CD8-positive, alpha-beta memory T cell (primary cell): ENCODE measurements at places on chromosomes 7 and 10. TPM values are rescaled to one million over a fixed set of nuclear protein-coding genes. Genes with fewer than 3 reads are reported as not detected.

Gene OR13A1
- not detected for total RNA-seq

Gene ACSM6
- total RNA-seq, result not detected

- no peak for DNase-seq
Measured at GRCh38 chr7:5226921-5227785, 37.1 kb downstream of the WIPI2 start.

- DNase-seq, result no peak
Measured at GRCh38 chr10:78742730-78743615, 325.8 kb upstream of the ZMIZ1 start.

DNA sequence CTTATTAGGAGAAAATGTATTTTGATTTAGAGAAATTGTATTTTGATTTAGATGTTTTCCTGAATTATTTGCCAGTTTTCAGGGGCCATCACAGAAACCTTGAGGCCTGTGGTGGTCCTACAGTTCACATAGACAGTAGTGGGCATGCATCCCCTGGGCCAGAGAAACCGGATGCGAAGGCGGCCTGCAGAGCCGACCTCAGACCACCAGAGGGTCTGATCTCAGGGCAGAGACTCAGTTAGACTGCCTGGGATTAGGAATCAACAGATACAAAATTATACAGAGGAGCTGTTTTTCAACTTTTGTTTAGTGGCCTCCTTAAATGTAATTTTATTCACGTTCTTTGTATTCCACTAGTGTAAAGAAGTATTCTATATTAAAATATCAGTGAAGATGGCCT is 158.4 kb downstream of the PAXIP1 start:
- DNase-seq, result no peak

DNA sequence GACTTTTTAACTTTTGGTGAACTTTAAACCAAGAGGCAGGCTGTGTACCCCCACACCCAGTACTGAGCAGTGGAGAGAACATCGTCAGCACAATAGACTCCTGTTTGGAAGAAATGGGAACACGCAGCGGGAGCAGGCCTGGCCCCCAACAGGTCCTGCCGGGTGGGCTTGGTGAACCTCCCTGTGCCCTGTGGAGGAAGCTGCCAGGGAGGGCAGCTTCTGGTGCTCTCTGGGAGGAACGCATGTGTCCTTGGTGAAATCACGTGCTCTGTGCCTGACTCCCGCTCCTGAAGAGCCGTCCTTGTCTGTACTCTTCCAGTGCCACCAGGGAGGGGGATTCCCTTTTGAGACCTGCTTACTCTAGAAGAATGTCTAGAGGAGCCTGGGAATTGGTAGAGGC is 31.6 kb downstream of the CHAT start:
- no peak for DNase-seq

- DNase-seq, result no peak
Measured at GRCh38 chr10:126701526-126701925, 31.0 kb upstream of the C10orf90 start.

DNA sequence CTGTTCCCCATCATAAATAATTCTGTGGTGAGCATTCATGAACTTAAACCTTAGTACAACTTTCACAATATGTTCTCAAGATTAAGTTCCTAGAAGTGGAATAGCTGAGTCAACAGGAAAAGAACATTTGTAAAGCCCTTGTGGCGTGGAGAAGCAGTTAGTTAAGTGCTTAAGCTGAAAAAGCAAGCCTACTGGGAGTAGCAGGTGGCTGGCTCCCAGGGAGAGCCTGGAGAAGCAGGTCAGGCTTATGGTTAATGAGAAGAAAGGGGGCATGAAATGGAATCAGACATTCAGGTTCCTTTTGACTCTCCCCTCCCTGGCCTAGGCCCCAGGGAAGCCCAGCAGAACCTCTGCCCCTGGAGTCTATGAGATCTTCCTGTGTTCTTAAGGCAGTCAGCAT is 35.3 kb downstream of the VSTM4 start:
- DNase-seq, result no peak

GRCh38 chr7:149768931-149769330 is 4.5 kb downstream of the ZNF467 start:
- no peak for DNase-seq

Gene SPDYE2
- total RNA-seq, result not detected

Gene CHRM2
- not detected for total RNA-seq

Gene C10orf67
- total RNA-seq, result not detected

DNA sequence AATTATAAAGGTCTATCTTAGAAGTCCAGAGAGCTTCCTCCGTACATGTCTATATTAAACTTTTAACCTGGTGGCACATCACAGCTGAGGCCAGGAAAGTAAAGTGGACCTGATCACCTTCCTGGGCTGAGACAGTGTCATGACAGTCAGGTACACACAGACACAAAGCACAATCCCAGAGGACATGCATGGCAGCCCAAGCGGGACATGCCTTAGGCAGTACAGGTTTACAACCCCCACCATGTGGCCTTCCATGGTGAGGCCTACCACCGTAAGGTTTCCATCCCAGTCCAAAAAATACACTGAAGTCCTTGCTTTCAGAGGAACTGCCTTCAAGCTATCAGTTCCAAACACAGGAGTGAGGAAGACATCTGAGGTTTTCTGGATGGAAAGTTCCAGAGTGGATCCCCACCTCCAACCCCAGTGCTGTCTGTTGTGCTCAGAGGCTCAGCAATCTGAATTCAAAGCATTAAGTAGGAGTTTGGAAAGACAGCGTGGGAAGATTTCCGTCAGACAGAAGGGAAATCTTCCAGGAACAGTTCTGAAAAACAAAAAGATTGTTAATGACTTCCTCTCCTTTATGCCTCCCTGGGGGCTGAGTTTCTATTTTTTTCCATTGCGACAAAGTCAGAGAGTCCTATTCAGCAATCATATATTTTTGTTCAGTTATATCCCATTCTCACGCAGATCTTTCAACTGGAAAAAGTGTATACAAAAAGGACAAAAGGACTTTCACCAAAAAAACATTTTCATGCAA is 20.1 kb downstream of the IFIT3 start:
- DNase-seq, result no peak

Gene FAM25G
- not detected for total RNA-seq

Gene CACNA2D1
- not detected for total RNA-seq

Gene ADARB2
- total RNA-seq, result not detected

Gene RAPGEF5
- 0.50 TPM for total RNA-seq

Gene CASD1
- total RNA-seq, result 19.7 TPM

Gene CRYGN
- total RNA-seq, result not detected

GRCh38 chr10:47165711-47166404 is 134.1 kb upstream of the GDF10 start:
- DNase-seq, result peak; percentile 67

DNA sequence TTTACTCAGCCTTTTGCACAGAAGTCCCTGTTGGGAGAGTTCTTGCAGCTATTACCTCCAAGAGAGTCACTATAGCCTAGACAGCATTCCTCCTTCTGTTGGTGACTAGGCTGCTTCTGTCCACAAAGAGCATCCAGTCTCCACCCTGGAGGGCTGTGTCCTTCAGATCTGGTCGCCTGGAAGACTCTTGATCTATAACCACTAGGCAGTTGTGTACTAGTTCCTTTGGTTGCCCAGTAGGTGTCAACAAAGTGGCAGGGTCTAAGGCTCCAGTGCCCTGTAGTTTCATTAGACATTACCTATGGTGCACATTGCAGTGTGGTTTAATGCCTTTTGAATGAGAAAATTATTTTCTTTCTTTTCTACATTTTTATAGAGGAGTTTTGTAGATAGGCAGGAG is 11.3 kb upstream of the AKR1C2 start:
- DNase-seq, result no peak

DNA sequence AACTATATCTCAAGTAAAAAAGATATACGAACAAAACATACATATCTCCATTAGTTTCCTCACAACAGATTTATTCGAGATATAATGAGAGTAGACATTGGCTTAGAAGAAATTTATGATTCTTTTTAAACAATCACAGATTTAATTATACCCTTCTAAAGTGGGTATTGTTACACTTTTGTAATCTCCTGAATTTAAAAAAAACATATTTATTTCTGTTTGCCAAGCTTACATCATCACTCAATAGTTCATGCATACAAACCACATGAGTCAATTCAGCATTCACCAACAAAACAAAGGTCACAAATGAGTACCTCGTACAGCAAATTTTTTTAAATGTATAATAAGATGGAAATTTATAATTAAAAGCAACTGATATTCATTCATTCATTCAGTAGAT is 17.6 kb downstream of the LRRN3 start:
- no peak for DNase-seq

Gene KLLN
- 1.1 TPM for total RNA-seq

- DNase-seq, result no peak
Measured at GRCh38 chr10:88185830-88186229, 322.4 kb downstream of the PTEN start.

DNA sequence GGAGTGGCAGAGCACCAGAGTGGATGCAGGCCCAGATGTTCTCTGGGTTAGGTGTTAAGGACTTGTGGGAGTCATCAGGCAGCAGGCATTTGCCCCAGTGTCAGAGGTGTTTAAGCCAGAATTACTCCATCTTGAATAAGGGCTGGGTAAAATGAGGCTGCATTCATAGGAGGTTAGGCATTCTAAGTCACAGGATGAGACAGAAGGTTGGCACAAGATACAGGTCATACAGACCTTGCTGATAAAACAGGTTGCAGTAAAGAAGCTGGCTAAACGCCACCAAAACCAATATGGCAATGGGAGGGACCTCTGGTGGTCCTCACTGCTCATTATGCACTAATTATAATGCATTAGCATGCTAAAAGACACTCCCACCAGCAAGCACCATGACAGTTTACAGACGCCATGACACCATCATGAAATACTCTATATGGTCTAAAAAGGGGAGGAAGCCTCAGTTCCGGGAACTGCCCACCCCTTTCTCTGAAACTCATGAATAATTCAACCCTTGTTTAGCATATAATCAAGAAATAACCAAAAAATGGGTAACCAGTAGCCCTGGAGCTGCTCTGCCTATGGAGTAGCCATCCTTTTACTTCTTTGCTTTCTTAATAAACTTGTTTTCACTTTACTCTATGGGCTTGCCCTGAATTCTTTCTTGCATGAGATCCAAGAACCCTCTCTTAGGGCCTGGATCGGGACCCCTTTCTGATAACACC is 882 bp upstream of the LRRC61 start:
- DNase-seq, result peak; percentile 55

GRCh38 chr10:109062371-109062770 is 860.9 kb downstream of the XPNPEP1 start:
- no peak for DNase-seq

DNA sequence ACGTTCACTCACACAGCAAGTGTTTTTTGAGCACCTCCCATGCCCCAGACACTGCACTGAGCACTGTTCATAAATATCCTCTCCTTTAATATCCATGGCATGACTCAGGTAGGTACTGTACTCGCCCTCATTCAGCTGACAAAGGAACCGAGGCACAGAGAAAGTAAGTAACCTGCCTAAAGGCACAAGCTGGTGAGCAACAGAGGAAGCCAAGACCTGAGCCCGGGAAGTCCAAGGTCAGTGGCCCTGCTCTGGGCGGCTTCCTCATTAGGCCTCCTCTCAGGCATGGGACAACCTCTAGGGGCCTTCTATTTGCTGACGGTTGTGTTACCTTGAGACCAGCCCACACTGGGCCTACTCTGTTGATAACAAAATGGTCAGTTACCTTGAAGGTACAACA is 45.1 kb upstream of the EZH2 start:
- no peak for DNase-seq

Gene KAZALD1
- 0.20 TPM for total RNA-seq

DNA sequence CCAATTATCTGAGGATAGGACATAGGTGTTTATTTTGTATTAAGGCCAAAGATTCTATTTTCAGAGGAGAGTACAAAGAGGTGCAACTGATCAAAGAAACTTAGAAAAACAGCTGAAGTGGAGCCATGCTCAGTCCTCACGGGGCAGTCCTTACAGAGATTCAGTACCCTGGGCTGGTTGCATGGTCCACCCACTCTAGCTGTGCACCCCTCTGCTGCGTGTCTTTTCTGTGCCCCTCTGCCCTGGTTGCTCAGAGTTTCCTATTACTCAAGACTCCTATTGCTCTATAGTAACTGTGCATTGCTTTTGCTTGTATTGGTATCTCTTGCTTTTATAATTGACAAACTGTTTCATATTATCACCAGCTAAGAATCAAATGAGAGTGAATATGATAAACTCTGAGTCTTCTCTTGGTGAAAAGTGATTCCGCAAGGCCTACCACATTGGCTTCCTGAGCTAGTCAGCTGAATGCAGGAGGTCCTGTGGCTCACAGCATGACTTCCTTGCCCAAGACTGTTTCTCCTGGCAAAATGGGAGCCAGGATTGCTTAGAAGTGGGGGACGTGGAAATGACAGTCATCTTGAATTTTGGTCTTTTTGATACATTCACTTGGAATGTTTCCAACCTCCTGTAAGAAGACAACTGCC is 137.0 kb downstream of the GLCCI1 start:
- no peak for DNase-seq

Gene SPDYE1
- not detected for total RNA-seq

Gene SLK
- 24.8 TPM for total RNA-seq
